ENCODE measurements at places on chromosomes 4 and X.

- DNase-seq = no peak
These were observed 13.0 kb downstream of the EXOC1 start for GRCh38 chr4:55866290-55866907.

GRCh38 chr4:136484996-136485395 is 1047.3 kb downstream of the PCDH18 start:
- DNase-seq = no peak

- no peak for DNase-seq
These were observed 122.4 kb upstream of the ETNPPL start for GRCh38 chr4:108885211-108885610.

DNA sequence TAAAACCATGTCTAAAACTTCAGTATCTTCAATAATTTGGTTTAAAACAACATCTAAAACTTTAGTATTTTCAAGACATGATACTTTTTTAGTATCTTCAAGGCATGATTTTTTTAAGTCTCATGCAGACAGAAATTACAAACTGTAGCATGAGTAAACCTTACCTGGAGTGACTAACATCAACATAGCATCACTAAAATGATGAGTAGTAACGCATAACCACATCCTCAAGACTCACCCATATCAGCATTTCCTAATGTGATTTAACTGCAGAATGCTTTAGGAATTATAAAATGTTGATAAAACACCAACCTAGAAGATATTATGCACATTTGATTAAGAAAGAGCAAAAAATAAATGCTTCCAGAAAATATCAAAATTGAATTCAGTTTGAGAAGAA is 19.7 kb upstream of the EDNRA start:
- no peak for DNase-seq

GRCh38 chr4:77833126-77833724 is 14.1 kb upstream of the CNOT6L start:
- DNase-seq = no peak

GRCh38 chr4:183871581-183871980 is 33.5 kb upstream of the STOX2 start:
- DNase-seq = no peak

- DNase-seq = no peak
These were observed 23.8 kb upstream of the CD38 start for GRCh38 chr4:15754323-15754722.

Data from renal cortex interstitium (tissue), 15 donors.